ENCODE measurements at places on chromosomes 6 and 20.

DNA sequence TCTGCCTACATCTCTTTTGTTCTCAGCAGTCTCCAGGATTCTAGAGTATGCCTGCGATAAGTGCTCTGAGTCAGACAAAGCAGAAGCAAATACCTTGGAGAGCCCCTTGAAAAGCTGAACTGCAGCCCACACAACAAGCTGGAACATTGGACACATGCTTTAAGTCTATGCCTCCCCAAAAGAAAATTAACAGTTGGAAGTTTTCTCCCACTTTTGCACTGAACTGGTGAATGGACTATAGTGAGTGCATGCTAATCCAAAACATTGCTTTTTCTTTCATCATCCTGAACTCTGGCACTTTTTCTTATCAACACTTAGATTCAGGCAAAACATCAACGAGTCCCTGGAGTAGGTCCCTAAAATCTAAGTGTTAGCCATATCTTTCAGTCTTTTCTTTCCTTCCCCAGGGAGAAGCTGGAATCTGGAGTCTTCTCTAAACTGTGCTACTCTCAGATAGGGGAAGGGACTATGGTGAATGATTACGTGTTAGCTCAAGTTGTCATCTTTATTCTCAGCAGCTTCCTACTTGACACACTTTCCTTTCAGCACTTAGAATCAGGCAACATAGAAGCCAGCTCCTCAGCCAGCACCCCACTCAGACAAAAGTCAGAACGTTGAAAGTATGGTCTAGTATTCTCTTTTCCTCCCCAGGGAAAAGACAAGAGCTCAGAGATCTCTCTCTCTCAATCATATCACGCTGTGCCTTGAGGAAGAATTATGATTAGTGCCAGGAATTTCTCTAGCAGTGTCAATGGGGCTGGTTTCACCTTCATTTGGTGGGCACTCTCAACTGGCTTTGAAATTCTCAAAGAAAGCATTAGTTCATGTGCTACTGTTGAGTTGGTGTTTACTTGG, 811.0 kb upstream of the GJE1 start:
- H3K27me3 ChIP-seq: no peaks in the 10 kb centered on the region
- H3K4me3 ChIP-seq: no peak overlapping the region
- no peak overlapping the region for H3K27ac ChIP-seq
- H3K36me3 ChIP-seq: no peaks in the 10 kb centered on the region

- no peaks in the 10 kb centered on the region for H3K36me3 ChIP-seq
- no peaks in the 10 kb centered on the region for H3K4me1 ChIP-seq
- no peak overlapping the region for H3K4me3 ChIP-seq
- no peaks in the 10 kb centered on the region for H3K27me3 ChIP-seq
Measured at GRCh38 chr20:47865912-47866311, 80.6 kb upstream of the SULF2 start.

GRCh38 chr6:32154514-32155161, 697 bp downstream of the PPT2 start:
- peaks cover 16% of the 10 kb centered on the region for H3K36me3 ChIP-seq
- peaks cover 61% of the 10 kb centered on the region for H3K4me1 ChIP-seq
- peak overlapping the region; percentile 94 for H3K27ac ChIP-seq
- DNase-seq: no peak

GRCh38 chr6:118285791-118286190, 262.3 kb upstream of the PLN start:
- H3K4me3 ChIP-seq: no peak overlapping the region
- DNase-seq: no peak
- H3K27ac ChIP-seq: no peak overlapping the region
- no peaks in the 10 kb centered on the region for H3K27me3 ChIP-seq
- H3K36me3 ChIP-seq: no peaks in the 10 kb centered on the region
- no peaks in the 10 kb centered on the region for H3K4me1 ChIP-seq

DNA sequence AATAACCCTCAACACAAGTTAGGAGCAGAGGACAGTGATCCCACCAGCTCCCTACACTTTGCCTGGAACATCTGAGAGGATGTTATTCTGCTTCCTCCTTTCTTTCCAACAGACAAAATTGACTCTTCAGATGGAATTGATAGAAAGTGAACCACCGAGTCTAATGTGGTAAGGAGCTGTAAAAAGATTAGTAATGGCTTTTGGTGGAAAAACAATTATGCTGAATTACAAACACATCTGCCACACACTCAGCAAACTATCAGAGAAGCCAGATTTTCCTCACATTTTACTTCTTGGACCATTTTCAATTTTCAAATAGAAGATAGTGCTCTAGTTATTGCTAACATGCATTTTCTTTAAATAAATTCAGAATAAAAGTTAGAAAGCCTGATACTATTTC, 171.8 kb upstream of the COL21A1 start:
- no peaks in the 10 kb centered on the region for H3K27me3 ChIP-seq
- H3K27ac ChIP-seq: no peak overlapping the region
- no peak for DNase-seq

DNA sequence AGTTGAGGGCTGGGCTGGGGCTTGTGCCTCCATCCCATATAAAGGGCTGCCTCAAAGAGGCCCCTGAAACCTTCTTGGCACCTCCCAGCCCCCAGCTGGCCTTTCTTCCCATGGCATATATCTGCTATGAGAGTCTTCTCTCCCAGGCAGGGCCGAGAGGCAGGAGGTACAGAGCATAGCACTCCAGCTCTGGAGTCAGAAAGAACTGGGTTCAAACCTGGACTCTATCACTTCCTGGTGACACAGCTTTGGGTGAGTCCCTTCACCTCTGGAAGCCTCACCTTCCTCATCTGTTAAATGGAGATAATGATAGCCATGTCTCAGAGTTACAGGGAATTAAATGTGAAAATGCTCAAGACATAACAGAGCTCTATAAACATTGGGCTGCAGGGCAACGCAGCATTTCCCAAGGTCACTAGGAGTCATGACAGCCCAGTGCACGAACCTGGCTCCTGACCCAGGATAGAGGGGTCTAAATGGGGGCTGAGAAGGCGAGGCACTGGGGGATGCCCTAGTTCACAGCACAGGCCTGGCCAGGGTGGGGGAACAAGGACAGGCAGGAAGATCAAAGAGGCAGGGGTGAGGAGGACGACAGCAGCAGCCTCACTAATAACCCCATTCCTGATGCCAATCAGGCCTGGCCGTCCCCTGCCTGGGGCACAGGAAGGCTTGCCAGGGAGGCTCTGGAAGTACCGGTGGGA, 1.9 kb downstream of the FAM83C start:
- H3K4me1 ChIP-seq: peaks cover 46% of the 10 kb centered on the region
- H3K27me3 ChIP-seq: peaks cover 26% of the 10 kb centered on the region
- peak overlapping the region; percentile 93 for H3K27ac ChIP-seq
- no peak for DNase-seq
- peak overlapping the region; percentile 49 for H3K4me3 ChIP-seq
- no peaks in the 10 kb centered on the region for H3K36me3 ChIP-seq

- no peak overlapping the region for H3K27ac ChIP-seq
- H3K4me3 ChIP-seq: no peak overlapping the region
- DNase-seq: no peak
- no peaks in the 10 kb centered on the region for H3K27me3 ChIP-seq
Measured at GRCh38 chr6:169881976-169882375, 130.6 kb downstream of the ERMARD start.

DNA sequence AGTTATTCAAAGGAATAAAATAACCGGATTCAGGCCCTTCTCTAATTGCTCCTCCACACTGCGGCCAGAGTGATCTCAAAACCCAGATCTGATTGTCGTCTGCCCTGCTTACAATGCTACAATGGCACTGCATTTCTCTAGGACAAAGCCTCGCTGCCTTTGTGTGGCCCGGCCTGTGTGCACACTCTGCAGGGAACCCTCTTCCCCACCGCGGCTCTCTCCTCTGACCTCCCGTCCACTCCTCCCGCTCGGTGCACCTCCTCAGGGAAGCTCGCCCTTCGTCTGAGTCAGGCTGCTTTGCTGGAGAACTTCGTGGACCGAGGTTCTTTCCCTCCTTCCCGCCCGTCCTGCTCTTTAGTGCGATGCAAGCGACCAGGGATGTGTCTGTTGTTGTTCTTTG, 101.6 kb upstream of the SNX9 start:
- no peaks in the 10 kb centered on the region for H3K36me3 ChIP-seq

- H3K4me3 ChIP-seq: no peak overlapping the region
- DNase-seq: no peak
- H3K27me3 ChIP-seq: no peaks in the 10 kb centered on the region
- no peaks in the 10 kb centered on the region for H3K4me1 ChIP-seq
- H3K36me3 ChIP-seq: no peaks in the 10 kb centered on the region
- H3K27ac ChIP-seq: peak overlapping the region; percentile 3
Measured at GRCh38 chr6:118659513-118660217, 8.3 kb upstream of the CEP85L start.

GRCh38 chr6:12439296-12439695, 149.1 kb downstream of the EDN1 start:
- H3K4me1 ChIP-seq: no peaks in the 10 kb centered on the region
- no peaks in the 10 kb centered on the region for H3K36me3 ChIP-seq
- no peaks in the 10 kb centered on the region for H3K27me3 ChIP-seq
- DNase-seq: no peak

DNA sequence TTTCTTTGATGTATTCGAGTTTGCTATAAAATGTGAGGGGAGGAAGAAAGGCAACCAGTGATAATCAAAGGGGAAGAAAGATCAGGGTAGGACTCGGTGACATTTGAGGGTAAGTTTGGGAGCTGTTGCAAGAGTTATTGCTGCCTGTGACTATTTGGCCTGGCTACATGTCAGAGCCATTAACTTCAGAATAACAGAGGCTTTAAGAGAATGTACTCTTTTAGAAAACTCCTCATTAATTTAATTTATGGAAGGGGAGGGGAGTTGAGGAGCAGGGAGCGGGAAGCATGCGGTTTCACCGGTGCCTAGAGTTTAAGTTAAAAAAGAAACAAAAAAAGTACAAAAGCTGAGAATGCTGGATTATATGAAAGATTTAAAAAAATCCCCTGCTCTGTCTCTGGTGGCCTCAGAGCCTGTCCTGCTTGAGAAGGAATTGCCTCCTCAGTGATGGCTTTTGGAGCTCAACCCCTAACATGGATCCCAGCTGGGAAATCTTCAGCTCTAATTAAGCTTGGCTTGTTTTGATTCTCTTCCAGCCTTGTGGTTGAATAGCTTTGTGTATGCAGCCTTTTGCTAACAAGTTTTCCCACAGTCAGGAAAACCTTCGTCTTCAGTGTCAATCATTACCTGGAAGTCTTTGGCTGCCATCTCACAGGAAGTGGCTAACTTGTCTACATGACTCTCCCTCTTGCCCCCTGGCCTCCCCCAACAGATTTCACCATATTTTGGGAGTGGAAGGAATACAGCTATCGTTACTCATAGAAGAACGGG, 238.2 kb downstream of the SOX4 start:
- peak overlapping the region; percentile 47 for H3K27ac ChIP-seq
- H3K4me1 ChIP-seq: no peaks in the 10 kb centered on the region
- H3K4me3 ChIP-seq: no peak overlapping the region

GRCh38 chr6:101434601-101435000, 41.1 kb downstream of the GRIK2 start:
- no peaks in the 10 kb centered on the region for H3K4me1 ChIP-seq
- DNase-seq: no peak
- no peaks in the 10 kb centered on the region for H3K27me3 ChIP-seq
- no peak overlapping the region for H3K4me3 ChIP-seq

GRCh38 chr6:120198033-120198432, 848.5 kb upstream of the MAN1A1 start:
- H3K27me3 ChIP-seq: no peaks in the 10 kb centered on the region
- H3K4me1 ChIP-seq: no peaks in the 10 kb centered on the region
- no peak for DNase-seq

GRCh38 chr6:10404799-10405512, 9.9 kb downstream of the TFAP2A start:
- no peak for DNase-seq
- peak overlapping the region; percentile 70 for H3K4me3 ChIP-seq
- peaks cover 23% of the 10 kb centered on the region for H3K4me1 ChIP-seq
- no peaks in the 10 kb centered on the region for H3K27me3 ChIP-seq
- no peaks in the 10 kb centered on the region for H3K36me3 ChIP-seq

GRCh38 chr20:56945057-56945456, 316.0 kb downstream of the TFAP2C start:
- no peaks in the 10 kb centered on the region for H3K36me3 ChIP-seq
- H3K4me1 ChIP-seq: no peaks in the 10 kb centered on the region
- no peak overlapping the region for H3K27ac ChIP-seq
- no peak for DNase-seq
- H3K27me3 ChIP-seq: no peaks in the 10 kb centered on the region
- no peak overlapping the region for H3K4me3 ChIP-seq

DNA sequence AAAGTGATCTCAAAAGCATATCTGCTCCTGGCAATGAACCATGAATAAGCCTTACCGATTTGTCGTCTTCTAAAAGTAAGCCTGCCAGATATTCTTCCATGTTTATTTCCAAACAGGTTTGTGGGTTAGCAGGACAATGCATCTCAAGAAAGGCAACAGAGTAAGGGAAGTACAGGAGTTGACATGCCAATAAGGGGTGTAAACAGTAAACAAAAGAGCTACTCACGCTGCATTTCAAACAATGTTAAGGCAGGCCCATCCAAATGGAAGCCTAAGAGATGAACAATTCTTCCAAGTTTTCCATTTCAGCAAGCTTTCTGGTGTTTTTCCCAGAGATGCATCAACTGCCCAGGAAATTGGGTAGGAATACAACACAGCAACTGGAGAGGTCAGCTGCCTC, 27.8 kb upstream of the CRIP3 start:
- H3K4me1 ChIP-seq: no peaks in the 10 kb centered on the region
- no peaks in the 10 kb centered on the region for H3K36me3 ChIP-seq
- no peak overlapping the region for H3K27ac ChIP-seq
- H3K4me3 ChIP-seq: no peak overlapping the region
- DNase-seq: no peak

DNA sequence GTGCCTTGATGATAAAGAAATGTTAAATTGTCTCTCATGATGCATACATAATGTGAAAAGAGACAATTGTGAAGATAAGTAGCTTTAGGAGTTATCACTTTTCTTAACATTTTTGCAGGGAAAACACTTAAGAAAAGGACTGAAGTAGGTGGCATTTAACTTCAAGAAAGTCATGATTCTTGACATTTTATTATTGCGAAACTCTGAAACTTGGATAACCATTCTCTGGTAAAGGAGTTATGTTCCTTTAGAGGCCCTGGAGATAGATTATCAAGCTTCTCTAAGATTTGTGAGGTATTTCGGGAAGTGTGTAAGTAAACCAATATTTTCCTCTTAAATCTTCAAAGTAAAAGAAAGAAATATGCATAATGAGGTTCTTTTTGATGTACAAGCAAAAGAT, 38.5 kb downstream of the HTR1B start:
- H3K27ac ChIP-seq: no peak overlapping the region
- no peak for DNase-seq
- no peaks in the 10 kb centered on the region for H3K27me3 ChIP-seq
- H3K36me3 ChIP-seq: no peaks in the 10 kb centered on the region

- no peaks in the 10 kb centered on the region for H3K27me3 ChIP-seq
- no peaks in the 10 kb centered on the region for H3K36me3 ChIP-seq
- no peak for DNase-seq
- no peak overlapping the region for H3K27ac ChIP-seq
Measured at GRCh38 chr6:126716826-126717509, 377.1 kb downstream of the CENPW start.

- no peak overlapping the region for H3K4me3 ChIP-seq
- H3K36me3 ChIP-seq: peaks cover 53% of the 10 kb centered on the region
- H3K27ac ChIP-seq: no peak overlapping the region
- no peaks in the 10 kb centered on the region for H3K4me1 ChIP-seq
- DNase-seq: no peak
- no peaks in the 10 kb centered on the region for H3K27me3 ChIP-seq
Measured at GRCh38 chr20:3193806-3194616, 10.5 kb downstream of the DDRGK1 start.

- H3K27me3 ChIP-seq: no peaks in the 10 kb centered on the region
- H3K27ac ChIP-seq: peak overlapping the region; percentile 98
- peaks cover 29% of the 10 kb centered on the region for H3K36me3 ChIP-seq
- no peak for DNase-seq
- peaks cover 19% of the 10 kb centered on the region for H3K4me1 ChIP-seq
Measured at GRCh38 chr6:43627008-43627825, 1.8 kb downstream of the GTPBP2 start.

Data from esophagus squamous epithelium (tissue), 5 donors.